GM23338 (cell line): ENCODE measurements at places on chromosomes 3 and 15.

DNA sequence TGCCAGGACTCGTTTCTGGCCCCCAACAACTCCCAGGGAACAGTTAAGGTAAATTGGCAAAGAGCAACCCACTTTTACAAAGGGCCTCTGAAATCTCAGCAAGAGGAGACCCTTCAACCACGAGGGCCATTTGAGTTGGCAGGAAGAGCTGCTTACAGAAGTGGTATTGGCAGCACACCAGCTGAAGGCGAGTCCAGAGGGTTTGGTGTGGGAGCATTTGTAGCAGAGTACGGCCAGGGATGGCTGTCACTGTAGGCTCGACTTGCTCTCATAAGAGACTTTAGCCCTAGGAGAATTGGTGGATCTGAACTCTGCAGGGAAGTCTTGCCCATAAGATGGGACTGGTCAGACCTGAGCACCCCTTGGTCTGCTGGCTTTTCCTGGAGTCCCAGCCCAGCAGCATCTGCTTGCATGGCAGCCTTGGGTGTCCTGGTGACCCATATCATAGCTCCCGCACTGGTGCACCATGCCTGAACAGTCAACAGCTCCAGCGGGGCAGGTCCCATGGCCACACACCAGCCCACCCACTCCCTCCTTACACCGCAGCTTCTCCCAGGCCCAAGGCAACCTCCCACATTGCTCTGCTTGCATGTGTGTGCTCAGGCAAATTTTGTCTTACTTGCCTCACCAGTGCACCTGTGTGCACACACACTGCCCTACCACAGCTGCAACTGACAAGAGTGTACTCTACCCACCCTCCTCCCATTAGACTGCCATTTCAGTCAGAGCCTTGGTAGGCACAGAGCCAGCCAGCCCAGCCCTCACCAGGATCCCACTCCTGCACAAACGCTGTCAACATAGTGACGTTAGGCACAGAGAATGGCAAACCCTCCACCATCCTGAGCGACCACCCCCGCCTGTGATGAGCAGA is 861.6 kb upstream of the DPPA4 start:
- no peak for DNase-seq

DNA sequence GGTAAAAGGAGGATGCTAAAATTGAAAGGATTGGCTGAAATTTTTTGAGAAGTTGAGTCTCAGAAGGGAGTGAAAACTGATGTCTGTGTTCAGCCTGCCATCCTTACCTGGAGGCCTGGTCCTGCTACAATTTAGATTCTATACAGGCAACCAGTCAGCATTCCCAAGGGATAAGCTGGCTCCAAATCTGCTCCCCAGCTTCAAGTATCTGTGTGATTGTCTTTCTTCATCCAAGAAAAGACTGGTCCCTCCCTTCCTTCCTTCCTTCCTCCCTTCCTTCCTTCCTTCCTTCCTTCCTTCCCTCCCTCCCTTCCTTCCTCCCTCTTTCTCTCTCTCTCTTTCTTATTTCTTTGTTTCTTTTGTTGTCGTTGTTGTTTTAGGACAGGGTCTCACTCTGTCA is 24.7 kb upstream of the UMPS start:
- no peak for DNase-seq

GRCh38 chr3:147915057-147915456 is 505.9 kb downstream of the ZIC1 start:
- DNase-seq: no peak

DNA sequence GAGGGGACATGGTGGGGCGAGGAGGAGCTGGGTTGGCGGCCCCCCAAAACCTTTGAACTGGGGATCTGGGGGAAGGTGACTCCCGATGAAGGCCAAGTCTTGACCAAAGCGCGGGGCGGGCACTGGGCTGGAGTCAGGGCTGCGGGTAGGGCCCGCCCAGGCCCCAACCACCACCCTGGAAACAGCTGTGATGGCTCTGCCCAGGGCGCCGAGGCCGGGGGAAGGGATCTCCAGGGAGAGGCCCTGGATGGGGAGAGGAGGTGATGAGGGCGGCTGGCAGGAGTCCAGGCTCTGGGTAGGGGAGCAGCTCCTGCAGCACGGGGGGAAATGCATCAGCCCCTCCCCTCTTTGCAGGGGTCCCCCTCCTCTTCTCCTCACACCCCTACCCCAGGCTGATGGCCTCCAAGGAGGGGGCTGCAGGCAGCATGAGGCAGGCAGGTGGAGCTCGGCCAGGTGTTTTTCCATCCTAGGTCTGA is 5.9 kb upstream of the C15orf39 start:
- peak; percentile 68 for DNase-seq

- no peak for DNase-seq
Observed at GRCh38 chr3:38576131-38576525, 73.4 kb downstream of the SCN5A start.

DNA sequence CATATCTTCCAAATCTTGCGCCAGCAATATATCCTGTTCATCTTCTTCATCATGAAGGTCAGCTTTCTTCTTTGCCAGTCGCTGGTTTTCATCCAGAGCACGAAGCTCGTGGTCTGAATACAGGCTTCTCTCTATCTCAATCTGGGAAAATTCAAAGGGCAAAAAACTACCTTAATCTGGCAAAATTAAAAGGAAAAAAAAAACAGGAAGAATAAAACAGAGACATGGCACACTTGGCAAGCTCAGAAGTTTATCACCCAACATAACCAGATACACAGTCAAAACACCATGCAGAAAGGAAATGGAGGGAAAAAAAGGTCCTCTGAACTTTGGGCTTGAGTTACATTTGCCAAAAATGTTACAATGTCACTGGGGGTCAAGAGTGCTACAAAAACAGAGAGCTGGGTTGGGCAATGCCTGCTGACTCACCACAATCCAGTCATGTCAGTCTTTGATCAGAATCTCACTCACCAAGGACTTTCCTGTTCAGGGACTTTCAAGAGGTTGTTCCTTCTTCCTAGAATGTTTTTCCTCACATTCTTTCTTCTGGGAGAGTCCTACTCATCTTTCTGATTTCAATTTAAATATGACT is 1.5 kb downstream of the MRPL46 start:
- DNase-seq: no peak

DNA sequence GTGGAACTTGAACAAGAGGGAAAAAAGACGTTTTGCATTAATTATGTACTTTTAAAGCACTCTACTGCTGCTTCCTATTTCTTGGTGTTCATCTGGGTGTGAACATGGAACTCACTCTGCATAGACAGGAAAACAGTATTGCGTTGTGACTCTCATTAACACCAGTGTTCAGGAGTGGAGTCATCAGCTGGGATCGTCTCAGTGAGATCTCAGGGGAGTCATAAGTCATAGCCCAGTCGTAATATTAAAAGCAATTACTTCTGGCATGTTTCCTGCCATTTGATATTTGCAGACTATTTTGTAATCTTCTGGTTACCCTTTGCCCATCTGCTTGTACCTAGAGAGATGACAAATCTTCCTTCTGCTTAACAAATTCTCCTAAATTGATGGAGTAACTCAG is 462.0 kb upstream of the ATP11B start:
- DNase-seq: no peak

- DNase-seq: no peak
Observed at GRCh38 chr3:70233112-70233511, 79.3 kb downstream of the MDFIC2 start.

DNA sequence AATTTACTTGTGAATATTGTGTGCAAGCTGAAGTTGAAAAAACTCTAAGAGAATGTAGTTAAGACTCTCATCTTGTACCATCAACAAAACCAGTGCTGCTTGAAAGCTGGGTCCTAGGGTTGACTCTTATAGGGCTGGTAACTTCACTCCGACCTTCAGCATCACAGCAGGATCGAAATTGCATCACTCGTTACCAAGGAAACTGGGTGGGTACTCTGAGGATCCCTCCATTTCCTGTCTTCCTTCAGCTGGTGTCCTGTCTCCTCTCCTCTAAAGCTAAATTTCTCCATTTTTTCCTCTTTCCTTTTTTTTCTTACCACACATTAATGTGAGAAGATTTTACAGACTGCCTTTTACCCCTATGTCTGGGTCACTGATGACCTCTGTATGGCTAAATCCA is 3.0 kb upstream of the APH1B start:
- DNase-seq: peak; percentile 84

DNA sequence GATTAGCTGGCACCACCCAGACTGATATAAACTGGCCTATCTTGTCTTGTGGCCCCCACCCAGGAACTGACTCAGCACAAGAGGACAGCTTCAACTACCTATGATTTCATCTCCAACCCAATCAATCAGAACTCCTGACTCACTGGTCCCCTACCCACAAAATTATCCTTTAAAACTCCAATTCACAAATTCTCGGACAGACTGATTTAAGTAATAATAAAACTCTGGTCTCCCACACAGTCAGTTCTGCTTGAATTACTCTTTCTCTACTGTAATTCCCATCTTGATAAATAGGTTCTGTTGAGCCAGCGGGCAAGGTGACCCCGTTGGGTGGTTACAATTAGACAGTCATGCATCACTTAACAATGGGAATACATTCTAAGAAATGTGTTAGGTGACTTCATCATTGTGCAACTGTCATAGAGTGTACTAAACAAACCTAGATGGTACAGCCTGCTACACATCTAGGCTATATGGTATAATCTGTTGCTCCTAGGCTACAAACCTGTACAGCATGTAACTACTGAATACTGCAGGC is 48.1 kb upstream of the MAP4 start:
- no peak for DNase-seq

- no peak for DNase-seq
Observed at GRCh38 chr3:118001380-118001779, 1033.3 kb downstream of the IGSF11 start.

DNA sequence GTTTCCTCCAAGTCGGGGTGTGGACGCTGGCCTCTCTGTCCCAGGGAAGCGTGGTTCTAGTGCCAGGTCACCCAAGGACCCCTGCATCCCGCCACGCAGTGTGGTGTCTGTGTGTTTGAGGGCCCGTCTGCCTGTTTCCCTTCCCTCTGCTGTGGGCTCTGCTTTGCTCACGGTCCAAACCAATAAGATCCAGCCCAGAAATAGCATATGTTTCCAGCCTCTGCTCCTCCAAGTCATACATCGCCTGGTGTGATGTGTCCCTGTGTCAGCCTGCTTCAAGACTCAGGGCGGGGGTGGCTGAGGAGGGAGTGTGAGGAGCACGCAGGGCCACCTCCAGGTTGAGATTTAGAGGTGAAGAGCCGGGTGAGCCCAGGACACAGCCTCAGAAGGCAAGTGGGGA is 21.9 kb upstream of the RPL29 start:
- no peak for DNase-seq

DNA sequence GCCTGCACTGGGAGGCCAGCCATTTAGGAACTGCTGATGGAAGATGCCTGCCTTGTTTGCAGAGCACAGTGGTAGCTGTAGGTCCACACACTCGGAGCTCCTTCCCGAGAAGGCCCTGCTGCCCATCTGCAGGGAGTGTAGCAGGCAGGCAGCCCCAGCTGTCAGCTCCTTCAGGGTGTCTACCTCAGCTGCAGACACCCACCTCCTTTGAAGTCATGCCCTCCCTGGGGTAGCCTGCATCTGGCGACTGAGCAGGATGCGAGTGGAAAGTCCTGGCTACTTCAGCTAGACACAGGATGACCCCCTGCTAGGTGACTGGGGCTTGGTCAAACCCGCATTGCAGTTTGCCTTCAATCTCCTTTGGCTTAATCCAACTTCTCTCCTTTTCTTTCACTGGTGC is 93.2 kb upstream of the TLE3 start:
- no peak for DNase-seq

GRCh38 chr3:69033470-69033869 is 18.7 kb downstream of the TMF1 start:
- no peak for DNase-seq

DNA sequence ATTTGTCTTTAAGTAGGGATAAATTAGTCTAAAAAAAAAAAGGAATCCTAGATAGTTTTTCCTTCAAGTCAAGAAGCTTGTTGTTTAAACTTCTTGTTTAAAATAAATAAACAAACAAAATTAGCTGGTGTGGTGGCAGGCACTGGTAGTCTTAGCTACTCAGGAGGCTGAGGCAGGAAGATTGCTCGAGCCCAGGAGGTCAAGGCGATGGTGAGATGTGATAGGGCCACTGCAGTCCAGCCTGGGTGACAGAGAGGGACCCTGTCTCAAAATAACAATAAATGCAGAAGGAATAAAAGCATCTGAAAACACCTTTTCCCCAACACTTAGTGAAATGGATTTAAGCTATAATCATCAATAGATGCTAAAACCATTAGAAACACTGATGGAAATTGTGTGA is 19.0 kb downstream of the GLB1 start:
- no peak for DNase-seq

DNA sequence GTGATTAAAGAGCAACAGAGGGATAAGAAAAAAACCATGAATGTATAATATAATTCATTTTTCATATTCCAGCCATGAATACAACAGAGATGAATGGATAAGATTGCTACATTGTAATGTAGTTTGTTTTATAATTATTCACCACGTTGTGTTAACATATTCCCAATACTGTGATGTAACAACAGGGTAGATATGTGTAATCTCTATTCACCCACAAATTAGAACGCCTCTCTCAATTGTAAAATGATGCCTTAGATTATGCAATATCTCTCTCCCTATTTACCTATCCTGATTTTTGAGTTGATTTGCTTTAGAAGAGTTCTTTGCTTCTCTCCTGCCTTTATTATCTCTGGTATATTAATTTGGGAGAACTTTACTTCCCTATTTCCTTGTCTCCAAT is 193.6 kb downstream of the AGBL1 start:
- DNase-seq: no peak

- DNase-seq: no peak
Observed at GRCh38 chr3:72418244-72418643, 430.0 kb downstream of the SHQ1 start.

GRCh38 chr3:196640297-196641018 is 964 bp downstream of the NRROS start:
- DNase-seq: no peak

DNA sequence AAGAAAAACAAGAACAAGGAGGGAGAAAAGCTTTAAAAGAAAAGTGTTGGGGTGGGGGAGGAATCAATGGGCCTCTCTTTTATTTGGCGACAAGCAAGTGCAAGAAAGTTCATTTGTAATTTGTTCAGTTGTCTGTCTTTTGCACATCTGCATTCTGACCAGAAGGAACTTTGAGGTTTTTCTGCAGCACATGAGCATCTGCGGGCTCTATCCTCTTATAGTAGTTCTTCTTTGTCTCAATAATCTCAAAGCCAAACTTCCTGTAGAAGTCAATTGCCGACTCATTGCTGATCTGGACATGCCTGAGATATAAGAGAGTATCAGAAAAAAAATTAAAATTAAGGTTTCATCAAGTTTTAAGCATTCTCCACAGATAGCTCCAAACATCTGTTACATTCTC is 24.4 kb downstream of the NAA50 start:
- DNase-seq: no peak

GRCh38 chr15:28109626-28110455 is 10.7 kb upstream of the OCA2 start:
- no peak for DNase-seq

- DNase-seq: no peak
Observed at GRCh38 chr15:67100801-67101581, 35.6 kb downstream of the SMAD3 start.

GRCh38 chr15:58228718-58229117 is 90.5 kb downstream of the AQP9 start:
- peak; percentile 21 for DNase-seq
